ENCODE measurements at places on chromosomes 5 and 9.

DNA sequence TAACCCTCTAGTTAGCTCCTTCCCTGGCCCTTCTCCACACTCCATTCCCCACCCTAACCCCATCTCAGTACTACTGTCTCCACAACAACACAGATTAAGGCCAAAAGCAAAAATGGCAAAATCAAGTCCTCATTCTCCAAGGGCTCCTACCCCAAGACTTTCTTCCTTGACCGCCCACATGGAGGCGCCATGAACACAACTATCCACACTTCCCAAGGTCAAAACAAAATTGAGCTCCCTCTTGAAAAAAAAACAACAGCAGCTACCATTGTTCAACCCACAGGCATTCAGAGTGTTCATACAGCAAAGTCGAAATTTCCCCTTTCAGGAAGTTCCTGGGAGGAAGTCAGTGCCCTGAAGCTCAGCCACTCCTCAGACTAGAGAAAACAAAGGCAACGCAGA lies 54.4 kb downstream of the GNAQ start:
- no peak for DNase-seq

DNA sequence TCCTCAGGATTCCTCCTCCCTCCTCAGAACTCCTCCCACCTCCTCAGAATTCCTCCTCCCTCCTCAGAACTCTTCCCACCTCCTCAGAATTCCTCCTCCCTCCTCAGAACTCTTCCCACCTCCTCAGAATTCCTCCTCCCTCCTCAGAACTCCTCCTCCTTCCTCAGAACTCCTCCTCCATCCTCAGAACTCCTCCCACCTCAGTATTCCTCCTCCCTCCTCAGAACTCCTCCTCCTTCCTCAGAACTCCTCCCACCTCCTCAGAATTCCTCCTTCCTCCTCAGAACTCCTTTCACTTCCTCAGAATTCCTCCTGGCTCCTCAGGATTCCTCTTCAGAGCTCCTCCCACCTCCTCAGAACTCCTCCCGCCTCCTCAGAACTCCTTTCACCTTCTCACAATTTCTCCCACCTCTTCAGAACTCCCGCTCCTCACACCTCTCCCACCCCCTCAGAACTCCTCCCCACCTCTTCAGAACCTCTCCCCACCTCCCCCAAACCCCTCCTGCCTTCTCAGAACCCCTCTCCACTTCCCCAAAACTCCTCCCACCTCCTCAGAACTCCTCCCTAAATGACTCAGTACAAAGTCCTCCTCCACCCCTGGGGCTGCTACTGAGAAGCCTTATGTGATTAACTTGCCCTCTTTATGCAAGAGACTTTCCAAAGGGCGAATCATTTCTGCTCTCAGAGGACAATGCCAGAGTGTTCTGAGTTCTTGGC lies 23.2 kb downstream of the SLC46A2 start:
- DNase-seq, result no peak

DNA sequence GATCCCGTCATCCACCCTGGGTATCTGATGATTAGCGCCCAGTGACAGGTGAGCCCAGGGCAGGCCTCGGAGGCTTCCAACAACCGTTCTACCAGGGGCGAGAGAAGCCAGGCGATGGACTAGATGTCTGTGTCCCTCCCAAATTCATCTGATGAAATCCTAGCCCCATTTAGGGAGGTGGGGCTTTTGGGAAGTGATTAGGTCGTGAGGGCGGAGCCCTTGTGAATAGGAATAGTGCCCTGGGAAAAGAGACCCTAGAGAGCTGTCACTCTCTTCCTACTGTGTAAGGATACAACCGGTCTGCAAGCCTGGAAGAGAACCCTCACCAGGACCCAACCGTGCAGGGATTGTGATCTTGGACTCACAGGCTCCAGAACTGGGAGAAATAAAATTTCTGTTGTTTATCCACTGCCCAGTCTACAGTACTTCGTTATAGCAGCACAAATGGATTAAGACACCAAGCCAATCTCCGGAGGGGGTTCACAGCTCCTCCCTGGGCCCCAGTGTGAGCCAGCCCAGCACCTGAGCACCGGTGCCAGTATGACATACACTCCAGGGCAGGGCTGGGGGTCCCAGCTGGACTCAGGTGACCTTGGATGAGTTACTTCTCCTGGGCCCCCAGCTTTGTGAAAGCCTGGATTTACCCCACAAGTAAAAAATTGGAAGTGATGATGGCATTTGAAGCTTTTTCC lies 162.2 kb downstream of the DAB2IP start:
- DNase-seq, result no peak

DNA sequence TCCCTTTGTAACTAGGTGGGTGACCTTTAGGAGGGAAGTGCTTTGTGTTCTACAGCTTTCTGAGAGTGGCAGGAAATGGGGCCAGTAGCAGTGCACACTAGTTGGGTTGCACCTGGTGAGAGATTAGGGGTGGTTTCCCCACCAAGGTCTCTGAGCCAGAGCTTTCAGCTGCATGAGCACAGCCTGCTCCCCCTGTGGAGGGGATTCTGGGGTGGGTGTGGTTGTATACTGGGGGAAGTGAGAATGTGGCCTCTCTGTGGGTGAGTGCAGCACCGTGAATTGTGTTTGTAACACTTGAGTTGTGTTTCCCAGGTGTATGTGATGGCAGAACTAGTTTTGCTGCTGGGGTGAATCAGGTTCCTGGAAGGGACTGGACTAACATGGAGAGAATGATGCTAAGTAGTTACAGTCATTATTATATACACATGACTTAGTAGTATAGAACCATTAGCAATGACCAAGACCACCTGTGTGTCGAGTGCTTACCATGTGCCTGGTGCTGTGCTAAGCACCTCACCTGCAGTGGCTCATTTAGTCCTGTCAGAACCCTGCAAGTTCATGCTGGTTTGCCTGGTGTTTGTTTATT lies 11.8 kb upstream of the CXXC5 start:
- no peak for DNase-seq

DNA sequence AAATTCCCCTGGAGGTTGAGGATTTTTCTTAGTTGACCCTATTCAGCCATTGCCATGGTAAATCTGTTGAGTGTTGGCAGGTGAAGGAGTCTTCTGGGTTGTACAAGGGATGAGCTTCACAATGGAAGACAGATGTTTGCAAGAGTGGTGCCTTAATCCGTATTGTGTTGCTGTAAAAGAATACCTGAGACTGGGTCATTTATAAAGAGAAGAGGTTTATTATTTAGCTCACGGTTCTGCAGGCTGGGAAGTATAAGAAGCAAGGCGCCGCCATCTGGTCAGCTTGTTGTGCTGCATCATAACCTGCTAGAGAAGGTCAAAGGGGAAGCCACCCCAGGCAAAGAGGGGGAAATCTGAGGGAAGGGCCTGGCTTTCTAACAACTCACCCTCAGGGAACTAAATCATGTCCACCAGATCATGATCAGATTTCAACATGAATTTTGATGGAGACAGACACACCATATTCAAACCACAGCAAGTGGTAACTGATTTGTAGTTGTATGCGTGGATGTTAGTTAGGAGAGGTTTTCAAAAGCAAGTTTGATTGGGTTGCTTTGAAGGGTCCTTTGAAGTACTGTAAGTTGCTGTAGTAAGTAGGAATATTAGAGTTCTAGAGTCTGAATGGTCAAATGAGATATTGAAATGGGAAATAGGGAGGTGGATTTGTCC lies 2.5 kb downstream of the TNPO1 start:
- DNase-seq, result no peak

- DNase-seq, result no peak
Observed at GRCh38 chr9:126375386-126375785, 48.8 kb downstream of the MVB12B start.

DNA sequence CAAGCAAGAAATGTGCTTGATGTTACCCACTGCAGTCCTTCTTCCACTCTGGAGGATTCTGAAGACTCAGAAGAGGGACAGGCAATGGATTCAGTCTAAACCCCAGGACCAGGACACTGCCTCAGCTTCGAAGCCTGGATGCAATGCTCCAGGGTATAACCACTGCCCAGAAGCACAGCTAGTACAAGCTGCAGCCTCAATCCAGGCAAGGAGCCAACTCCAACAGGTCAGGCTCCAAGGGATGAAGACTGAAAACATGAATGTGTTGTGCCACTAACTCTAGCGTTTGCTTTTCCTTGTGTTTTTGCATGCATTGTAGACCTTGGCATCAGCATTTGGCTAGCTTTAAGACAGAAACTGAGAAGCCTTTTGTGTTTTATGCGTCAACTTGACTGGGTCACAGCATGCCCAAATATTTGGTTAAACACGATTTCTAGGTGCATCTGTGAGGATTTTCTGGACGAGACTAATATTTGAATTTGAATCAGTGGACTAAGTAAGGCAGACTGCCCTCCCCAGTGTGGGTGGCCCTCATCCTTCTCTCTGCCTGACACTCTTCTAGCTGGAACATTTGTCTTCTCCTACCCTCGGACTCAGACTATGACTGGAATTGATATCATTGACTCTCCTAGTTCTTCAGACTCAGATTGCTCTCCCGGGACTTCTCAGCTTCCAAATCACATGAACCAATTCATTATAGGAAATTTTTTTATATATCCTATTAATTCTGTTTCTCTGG lies 20.5 kb upstream of the GPX3 start:
- DNase-seq, result no peak

DNA sequence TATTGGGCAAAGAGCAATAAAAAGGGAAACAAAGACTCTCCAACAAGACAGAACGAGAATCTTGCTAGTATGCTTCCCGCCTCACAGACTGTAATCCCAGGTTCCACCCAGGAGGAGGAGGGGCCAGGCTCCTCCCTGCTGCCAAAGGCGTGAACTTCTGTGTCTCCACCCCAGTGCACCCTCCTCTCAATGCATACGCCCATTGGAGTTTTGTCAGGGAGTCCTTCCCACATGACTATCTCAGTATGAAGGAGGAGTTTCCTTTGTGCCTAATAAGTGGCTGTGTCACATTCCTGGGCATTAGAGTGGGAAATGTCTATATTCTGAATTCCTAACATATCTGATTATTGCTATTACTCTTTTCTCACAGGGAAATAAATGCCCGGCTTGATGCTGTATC lies 106.4 kb upstream of the DHFR start:
- no peak for DNase-seq

Measured in D721Med (cell line).